ENCODE measurements at places on chromosomes 5 and 9. TPM values are rescaled to one million over a fixed set of nuclear protein-coding genes. Genes with fewer than 3 reads are reported as not detected.
A peak's percentile ranks its signal among the peaks of the same experiment; 100 is the strongest.

DNA sequence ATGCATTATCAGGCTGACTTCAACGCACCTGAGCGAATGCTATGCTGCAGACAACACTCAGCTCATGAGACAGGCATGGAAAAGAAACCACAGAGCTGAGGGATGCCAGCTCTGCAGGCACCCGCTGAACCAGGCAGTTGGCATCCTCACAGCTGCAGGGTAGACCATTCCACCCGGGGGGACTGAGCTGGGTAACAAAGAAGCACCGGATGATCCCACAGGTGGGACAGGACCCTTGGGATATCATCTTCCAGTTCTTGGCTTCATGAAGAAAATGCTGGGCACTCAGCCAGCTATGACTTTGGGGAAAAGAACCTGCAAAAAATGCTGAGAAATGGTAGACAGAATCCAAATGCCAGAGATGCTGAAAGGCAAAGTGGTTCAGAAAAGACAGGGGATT, 9.6 kb downstream of the EPB41L4B start:
- no peak for DNase-seq

DNA sequence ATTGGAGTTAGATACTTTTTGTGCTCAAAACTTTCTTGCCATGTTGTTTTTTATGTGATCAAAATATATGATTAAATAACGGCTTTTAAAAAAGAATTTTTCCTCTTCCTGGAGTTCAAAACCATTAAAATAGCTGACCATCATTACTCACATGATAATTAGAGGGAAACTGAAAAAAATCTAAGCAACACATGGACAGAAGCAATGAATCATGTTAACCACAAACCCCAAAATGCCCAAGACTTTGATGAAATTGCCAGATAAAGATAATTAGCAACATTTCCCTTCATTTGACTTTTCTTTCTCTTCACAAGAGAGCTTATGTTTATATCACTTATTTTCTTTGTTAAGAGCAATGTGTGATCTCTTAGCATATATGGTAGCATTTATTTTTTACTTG, 1294.2 kb downstream of the EFNA5 start:
- no peak for DNase-seq

DNA sequence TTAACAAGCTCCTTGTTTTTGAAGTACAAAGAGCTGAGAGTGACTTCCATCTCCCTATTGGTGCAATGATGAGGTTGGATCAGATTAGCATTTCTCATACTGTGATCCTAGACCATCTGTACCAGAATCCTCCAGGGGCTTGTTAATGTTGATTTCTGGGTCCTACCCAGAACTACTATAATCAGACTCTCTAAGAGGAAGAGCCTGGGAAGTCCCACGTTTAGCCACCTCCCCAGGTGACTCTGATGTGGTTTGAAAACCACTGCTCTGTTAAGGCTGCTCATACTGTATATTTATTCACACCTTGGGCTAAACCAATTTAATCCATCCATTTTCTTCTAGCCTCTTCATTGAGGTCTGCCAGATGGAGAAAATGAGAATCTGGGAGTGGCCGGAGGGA, 49.6 kb upstream of the SMIM32 start:
- no peak for DNase-seq

GRCh38 chr9:114908104-114908622, 22.2 kb downstream of the TNFSF8 start:
- DNase-seq = peak; percentile 54

DNA sequence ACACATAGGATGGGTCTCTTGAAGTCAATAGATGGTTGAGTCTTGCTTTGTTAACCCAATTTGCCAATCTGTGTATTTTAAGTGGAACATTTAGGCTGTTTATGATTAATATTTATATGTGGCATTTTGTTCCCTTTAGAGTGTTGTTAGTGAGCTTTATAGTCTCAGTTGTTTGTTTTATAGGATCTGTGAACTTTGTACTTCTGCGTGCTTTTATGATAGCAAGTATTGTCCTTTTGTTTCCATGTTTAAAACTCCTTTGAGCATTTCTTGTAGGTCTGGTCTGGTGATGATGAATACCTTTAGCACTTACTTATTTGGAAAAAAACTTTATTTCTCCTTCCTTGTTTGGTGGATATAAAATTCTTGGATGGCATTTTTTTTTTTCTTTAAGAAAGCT, 23.8 kb downstream of the SELENOP start:
- DNase-seq = no peak

GRCh38 chr9:21710548-21711191, 91.8 kb upstream of the MTAP start:
- peak; percentile 49 for DNase-seq

DNA sequence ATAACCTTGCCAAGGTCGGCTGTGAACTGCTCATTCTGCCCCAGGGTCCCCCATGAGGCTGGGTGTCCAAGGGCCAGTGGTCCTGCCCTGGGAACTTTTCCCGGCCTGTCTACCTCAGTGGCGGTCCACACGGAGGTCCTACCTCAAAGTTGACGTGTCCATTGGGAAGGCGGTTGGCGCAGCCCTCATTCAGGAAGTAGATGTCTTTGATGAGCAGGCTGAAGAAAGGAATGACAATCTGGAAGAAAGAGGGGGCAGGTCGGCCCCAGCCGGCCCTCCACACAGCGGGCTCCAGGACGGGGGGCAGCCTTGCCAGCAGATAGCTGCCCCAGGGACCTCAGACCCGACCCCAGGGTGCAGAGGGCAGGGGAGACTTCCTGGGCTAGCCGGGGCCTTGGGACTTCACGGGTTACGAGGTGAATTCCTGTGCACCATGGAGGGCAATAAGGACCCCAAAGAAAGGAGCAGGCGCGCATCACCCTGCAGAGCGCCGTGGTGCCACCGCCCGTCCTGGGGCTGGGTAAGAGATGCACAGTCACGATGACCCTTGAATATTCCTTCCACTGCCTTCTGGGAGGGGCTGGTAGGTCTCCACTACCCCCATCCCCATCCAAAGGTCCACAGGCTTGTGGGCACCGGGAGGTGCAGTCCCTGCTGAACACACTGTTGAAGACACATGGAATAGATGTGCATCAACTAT, 42.9 kb upstream of the RNF130 start:
- DNase-seq = no peak

- DNase-seq = no peak
Measured at GRCh38 chr9:129280236-129280622, 102.2 kb upstream of the IER5L start.

DNA sequence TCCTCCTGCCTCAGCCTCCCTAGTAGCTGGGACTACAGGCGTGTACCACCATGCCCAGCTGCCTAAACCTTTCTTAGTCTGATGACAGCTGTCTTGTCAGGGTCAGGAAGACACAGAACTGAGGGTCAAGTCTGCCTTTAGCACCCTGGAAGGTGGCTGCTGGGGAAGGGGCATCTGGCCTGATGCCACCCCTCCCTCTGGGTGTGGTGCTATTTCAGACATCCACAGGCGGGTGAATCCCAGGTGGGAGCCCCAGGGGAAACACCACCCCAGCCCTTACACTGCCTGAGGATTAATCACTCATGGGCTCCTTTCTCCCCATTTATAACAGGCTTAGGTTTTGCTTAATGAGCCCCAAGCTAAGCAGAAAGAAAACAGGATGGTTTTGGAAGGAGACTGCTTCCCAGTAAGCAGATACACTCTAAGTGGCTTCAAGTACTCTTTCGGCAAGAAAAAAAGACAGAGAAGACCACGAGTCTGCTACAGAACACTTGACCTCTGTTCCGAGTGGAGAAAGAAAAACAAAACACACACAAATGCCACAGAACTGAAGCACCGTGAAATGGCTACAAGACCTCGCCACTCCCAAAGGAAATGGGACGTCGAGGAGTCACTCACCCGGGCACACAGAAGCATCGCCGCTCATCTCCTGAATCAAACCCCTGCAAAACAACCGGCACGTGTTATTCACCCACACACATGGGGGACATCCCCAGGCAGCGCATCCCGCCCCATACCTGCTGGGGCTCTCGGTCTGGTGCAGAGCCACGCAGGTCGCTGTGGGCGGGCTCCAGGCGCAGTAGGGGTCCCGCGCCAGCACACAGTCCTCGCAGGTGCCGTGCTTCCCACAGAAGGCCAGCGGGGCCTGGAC, 62.4 kb downstream of the SECISBP2 start:
- no peak for DNase-seq

ABCA1 gene
- 0.20 TPM for total RNA-seq

NPR3 gene
- total RNA-seq = 0.05 TPM

- DNase-seq = no peak
Measured at GRCh38 chr5:89536020-89536419, 653.0 kb upstream of the MEF2C start.

- no peak for DNase-seq
Measured at GRCh38 chr5:54254482-54255198, 55.7 kb downstream of the ARL15 start.

- no peak for DNase-seq
Measured at GRCh38 chr5:58458141-58458742, 1.6 kb downstream of the PLK2 start.

HRH2 gene
- 23.2 TPM for total RNA-seq

GPR150 gene
- total RNA-seq = 0.76 TPM

HTR1A gene
- total RNA-seq = not detected

DNA sequence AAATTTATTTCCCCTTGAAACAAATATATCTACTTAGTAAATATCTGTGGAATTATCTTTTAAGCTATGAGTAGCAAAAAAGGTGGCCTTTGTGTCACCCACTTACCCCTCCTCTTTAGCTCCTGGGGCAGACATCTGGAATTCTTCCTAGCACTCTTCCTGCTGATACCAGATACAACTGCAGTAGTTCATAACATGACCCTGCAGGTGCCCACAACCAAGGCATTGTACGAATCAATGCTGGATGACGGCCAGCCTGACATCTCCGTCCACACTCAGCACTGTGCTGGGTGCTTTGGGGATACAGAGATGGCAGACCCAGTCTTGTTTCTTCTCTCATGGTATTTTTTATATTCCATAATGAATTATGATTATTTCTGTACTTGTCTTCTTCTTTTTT, 152.3 kb downstream of the GOLPH3 start:
- DNase-seq = no peak

PDCD1LG2 gene
- total RNA-seq = 0.14 TPM

- DNase-seq = peak; percentile 26
Measured at GRCh38 chr5:150272531-150272930, 17.0 kb downstream of the CAMK2A start.

- DNase-seq = no peak
Measured at GRCh38 chr9:36316611-36317317, 58.5 kb upstream of the GNE start.

SLC6A18 gene
- total RNA-seq = not detected

DNA sequence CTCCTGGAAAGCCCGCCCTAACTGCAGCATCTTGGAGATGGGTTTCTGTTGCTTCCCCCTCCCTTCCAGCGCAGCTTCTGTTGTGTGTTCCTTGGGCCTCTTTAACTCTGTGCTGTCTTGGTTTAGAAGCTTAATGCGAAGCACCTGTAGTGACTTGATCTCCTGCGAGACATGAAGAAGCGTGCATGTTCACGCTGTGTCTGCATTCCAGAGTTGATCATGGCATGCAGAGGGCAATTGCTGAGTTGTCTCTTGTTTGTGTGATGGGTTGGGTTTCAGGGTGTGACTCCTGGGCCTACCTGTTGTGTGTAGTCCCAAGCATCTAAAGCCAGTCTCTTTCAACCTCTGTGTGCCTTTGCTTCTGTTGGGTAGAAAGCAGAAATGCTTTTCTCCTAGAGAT, 155.6 kb downstream of the SMARCA2 start:
- no peak for DNase-seq

- DNase-seq = no peak
Measured at GRCh38 chr5:24094081-24094679, 550.6 kb downstream of the CDH10 start.

- DNase-seq = no peak
Measured at GRCh38 chr9:118148990-118149389, 444.8 kb downstream of the TLR4 start.

KIF24 gene
- total RNA-seq = 5.9 TPM

DNA sequence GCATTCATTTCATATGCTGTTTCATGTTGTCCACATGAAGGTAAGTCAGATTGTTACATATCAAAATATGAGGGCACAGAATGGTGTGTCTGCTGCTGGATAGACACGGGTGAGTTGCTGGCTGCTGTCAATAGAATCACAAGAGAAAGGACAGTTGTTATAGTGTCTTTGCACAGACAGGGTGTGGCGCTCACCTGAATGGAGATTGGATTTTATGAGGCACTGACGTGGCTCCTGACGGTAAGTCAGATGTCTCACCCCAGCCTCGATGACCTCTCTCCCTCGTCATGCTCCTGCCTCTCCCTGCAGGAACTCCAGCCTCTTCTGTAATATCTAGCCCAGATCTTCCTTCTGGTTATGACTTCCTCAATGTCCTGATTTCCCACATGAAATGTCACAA, 75.4 kb upstream of the SELENOP start:
- DNase-seq = no peak

FOXD4L4 gene
- not detected for total RNA-seq

SMIM15 gene
- total RNA-seq = 58.9 TPM

DNA sequence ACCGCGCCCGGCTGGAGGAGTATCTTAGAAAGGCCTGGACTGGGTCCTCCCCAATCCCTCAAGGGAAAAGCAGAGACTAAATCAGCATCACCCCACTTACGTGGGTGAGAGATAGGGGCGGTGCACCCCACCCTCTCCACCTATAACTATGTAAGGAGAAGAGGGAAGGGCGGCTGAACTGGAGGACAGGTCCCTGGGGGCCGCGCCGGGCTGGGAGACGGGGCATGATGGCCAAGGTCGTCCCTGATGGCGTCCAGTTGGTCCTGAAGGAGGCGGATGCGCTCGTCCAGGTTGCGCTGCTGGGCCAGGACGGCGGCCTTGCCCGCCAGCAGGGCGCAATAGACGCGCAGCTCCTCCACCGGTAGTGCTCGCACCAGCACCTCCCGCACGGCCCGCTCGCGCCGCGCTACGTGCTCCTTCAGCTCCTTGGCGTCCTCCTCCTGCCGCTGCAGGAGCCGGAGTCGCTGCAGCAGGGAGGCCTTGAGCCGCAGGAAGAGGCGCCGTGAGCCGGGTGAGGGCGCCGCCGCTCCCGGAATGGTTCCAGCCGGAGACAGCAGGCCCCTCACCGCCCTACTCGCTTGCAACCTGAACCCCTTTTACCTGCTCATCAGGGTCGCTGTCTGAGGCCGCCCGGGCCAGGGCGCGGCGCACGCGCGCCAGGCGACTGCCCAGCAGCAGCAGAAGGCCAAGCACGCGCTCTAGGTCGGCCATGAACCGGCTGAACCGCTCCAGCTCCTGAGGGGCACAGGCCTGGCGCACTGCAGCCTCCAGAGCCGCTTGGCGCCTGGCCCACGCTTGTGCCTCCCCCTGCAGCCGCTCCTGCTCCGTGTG, 7.6 kb downstream of the SHROOM1 start:
- peak; percentile 33 for DNase-seq

LHX3 gene
- not detected for total RNA-seq

- no peak for DNase-seq
Measured at GRCh38 chr9:128595471-128595870, 43.1 kb downstream of the SPTAN1 start.

GRCh38 chr5:104297076-104297475, 734.5 kb upstream of the NUDT12 start:
- DNase-seq = no peak

Data from activated CD8-positive, alpha-beta T cell treated with anti-CD3 and anti-CD28 coated beads for 36 hours (primary cell).